ENCODE measurements at places on chromosomes 12 and 14.

DNA sequence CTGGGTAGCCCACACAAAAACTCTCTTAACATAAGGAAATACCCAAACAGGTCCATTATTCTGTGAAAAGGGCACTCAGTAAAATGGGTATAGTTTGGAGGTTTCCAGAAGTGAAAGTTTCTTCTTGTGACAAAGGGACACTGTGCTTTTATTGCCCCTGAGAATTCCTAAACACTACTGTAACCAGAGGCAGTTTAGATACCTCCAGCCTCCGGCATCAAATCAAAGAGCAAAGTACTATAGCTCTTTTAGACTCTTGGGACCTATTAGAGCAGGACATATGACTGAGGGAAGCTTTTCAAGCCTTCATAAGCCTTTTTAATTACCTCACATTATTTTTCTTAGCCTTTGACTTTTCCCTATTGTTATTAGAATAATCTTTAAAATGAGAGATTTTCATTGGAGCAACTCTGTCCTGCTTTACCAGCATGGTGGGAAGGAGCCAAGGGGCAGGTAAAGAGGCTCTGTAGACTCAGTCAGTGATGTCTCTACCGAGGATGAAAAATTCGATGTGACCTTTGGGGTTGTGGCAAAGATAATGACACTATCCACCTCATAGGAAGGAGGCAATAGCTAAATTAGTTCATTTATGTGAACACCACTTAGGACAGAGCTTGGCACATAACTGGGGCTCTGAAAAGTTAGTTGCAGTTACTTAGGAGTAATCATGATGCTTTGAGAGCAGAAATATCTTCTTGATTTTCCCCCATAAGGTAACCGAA, 85.1 kb downstream of the IFNG start:
- no peak for DNase-seq

DNA sequence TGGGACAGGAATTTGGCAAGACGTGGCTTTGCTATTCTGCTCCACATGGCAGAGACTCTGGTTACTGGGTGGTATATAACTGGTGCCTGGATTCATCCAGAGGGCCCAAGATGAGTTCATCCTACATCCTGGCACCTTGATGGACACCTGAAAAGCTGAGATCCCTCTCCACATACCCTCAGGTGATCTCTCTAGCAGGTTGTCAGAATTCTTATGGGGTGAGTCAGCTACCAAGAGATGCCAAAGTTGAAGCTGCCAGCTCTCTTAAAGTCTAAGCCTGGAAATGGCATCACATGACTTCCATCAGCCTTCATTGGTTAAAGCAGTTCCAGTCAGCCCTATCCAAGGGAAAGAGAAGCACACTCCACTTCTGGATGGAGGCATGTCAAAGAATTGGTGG, 300.7 kb upstream of the SEL1L start:
- DNase-seq = no peak

DNA sequence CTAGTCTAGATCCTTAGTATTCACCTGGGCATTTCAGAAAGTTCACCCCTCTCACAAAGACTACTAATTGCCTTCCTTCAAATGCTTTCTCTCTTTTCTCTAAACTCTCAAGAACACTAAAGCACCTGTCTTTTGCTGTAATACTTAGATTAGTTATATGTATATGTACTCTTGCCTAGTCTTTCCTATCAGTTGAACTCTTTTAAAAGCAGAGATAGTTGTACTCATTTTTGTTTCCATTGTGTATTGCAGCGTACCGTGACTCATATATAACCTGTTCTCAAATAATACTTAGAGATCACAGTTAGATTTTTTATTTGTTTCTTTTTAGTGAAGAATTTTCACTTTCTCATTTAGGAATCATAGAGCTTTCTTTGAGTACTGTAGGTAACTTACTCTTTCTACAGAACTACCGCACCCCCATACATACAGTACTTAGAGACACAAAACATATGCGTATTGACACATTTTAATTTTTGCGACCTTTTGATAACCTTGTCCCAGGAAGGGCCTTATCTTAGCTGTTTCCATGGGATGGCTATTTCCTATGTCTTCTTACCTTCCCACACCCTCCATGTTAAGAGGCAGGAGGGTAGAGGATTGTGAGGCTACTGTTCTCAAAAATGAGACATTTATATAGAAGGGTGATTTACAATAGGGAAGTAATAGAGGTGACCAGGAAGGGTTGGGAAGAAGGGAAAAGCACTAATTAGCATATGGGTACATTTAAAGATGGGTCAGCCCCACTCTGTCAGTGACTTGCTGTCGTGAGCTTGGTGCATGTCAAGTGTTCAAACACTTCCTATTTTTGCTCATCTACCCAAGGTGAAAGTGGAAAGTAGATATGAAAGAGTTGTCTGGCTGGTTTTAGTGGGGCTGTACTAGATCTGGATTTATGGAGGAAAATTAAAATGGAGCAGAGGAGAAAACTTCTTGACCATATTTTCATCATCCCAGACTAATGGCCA, 74.3 kb downstream of the PLEKHA5 start:
- no peak for DNase-seq

GRCh38 chr12:55720071-55720564, at the start of gene RDH5:
TSS of gene RDH5 (plus strand) at chr12:55720393. CDS start at chr12:55721185, 792 bp downstream.
- no peak for DNase-seq

DNA sequence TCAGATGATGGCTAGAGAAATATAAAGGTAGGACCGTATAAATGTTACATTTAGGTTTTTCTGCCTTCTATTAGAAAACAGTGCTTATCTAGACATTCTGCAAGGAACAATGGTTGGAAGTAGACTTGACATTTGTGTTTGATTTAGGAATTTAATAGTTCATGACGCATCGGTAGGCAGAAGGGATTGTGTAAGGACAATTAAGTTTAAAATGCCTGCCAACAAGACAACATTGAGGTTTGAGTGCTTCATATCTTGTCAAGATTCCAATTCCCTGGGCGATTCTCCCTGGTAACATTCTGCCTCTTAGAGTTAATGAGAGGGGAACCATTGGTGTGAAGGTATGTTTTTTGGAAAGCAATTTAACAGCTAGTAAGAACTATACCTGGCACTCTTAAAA, 186.8 kb upstream of the RBM19 start:
- DNase-seq = no peak

- peak; percentile 8 for DNase-seq
Measured at GRCh38 chr14:68257969-68258368, 438.4 kb downstream of the RAD51B start.

DNA sequence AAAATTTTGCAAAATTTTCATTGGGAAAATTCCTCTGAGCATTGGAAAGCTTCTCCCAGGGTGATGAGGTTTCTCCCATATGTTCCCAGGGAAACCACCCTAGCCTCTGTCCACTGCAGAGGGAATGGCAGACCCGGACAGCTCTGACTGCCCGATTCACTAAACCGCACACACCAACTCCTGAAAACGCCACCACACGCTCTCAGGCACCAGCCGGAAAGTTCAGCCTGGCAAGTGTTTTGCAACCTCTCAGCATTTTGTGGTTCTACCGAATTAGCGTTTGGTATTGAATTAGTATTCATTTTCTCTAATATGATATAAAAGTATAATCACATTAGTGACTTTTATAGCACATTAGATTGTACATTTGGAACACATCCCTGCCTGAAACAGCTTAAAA, 213.4 kb downstream of the PHETA1 start:
- no peak for DNase-seq
